ENCODE measurements at places on chromosomes 12 and 14.

GRCh38 chr12:112102127-112102526 lies 6.5 kb downstream of the NAA25 start:
- no peak for DNase-seq

DNA sequence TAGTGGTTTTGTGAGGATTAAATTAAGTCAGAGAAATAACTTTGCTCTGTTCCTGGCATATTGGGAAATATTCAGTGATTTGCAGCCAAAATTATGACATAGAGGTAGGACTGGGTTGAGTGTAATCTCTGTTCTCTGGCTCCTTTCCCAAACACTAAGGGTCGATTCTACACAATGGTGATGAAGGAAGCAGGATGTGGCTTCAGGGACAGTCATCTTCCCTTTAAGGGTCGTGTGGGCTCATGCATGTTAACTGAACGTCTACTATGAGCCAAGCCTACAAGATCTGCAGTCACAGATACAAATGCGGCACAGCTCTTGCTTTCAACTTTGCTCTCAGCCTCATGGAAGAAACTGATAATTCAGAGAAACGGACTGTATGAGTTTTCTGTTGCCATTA lies 381.6 kb downstream of the VRK1 start:
- no peak for DNase-seq

- no peak for DNase-seq
Observed at GRCh38 chr14:35867280-35867629, 41.1 kb downstream of the BRMS1L start.

GRCh38 chr12:45075587-45076282 lies 24.8 kb upstream of the DBX2 start:
- no peak for DNase-seq

GRCh38 chr14:39342768-39343167 lies 89.5 kb downstream of the FBXO33 start:
- DNase-seq, result no peak

GRCh38 chr14:50647753-50648152 lies 20.4 kb downstream of the SAV1 start:
- no peak for DNase-seq

DNA sequence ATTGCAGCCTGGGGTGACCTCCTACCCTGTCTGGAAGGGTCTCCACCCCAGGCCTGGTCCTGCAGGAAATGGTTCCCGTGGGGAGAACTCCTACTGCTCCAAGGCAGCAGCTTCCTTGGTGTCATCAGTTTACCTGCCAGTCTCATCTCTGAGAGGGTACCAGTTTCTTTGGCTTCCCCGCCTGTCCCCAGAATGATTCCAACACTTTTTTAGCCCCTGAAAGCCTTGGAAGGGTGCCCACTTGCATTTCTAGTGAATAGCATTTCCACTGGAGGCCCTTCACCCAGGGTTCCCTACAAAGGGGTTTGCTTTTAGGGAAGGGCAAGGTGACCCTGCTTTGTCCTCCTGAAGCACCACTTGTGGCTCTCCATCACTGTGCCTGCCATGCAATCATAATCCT lies 284.3 kb downstream of the ZFP36L1 start:
- no peak for DNase-seq

- no peak for DNase-seq
Observed at GRCh38 chr14:104882325-104882973, 17.4 kb downstream of the CEP170B start.

DNA sequence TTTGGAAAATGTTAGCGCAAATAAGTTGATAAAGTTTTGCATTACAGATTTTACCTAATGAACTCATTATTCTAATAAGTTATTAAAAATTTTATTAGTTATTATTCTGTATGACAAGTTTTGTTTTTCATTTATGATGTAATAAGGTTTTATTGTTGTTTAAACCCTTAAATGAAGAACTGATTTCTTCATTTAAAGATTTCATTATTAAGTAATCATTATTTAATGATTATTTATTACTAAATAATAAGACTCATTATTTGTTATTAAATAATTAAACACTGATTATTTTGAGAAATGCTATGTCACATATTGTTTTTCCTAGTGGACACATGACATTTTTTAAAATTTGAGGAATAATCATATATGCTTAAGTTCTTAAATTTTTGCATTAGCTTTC lies 34.2 kb downstream of the USP15 start:
- no peak for DNase-seq

DNA sequence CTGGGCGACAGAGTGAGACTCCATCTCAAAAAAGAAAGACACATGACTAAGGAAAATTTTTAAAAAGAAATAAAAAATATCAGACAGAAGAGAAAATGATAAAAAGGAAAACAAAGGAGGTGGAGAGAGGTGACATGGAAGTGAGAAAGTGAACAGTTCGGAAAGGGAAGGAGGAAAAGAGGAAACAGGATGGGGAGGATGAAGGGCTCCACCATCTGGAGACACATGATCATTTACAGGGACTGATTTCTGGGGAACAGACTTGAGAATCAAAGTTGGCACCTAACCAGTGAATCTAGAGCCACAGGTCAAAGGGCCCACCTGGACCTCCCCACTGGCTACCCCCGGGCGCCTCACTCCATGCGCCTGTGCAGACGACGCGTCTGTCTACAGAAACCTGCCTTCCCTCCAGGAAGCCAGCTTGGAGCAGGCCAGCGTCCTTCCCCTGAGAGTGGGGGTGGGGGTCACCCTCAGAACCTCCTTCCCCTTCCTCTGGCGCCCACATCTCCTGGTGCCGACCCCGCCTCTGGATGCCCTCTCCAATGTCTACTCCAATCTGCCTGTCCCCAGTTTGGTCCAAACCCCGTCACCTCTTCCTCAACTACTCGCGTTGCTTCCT lies 60.5 kb downstream of the AMN start:
- DNase-seq, result no peak

- no peak for DNase-seq
Observed at GRCh38 chr14:75827331-75827730, 154.5 kb downstream of the TGFB3 start.

DNA sequence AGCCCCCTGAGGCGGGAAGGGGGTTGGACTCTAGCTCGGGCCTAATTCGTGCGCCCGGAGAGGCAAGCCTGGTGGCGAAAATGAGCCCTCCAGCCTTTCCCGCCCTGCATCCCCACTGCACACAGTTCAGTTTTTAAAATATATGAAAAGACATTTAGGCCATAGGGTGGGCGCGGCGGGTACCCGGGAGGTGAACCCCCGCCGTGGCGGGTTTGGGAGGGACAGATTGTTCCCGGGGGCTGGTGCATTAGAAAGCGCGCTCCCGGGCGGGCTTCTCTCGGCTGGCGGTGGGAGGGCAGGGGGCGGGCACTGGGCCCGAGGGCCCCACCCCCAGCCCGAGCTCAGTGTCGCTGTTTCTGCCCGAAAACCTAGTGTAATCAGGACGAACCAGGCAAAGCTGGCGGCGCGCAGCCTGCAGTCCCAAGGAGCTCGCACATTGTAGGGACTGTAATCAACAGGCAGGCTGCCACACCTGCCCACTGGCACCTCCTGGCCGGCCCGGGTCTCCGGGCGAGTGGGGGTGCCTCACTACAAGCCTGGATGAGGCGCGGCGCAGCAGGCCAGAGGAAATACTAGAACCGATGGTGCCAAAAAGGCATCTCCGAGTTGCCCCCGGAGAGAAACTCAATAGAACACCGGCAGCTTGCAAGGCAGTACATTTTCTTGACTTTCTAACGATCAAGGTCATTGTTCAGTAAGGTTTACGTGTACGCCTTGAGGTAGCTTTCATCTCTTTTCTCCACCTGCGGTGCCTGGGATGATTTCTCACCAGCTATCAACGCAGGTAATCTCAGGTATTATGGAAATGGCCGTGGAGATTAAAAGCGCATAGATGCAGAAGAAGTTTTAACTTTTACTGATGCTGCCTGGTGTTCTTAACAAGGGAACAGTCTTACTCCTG lies 764 bp upstream of the SPTB start:
- peak; percentile 23 for DNase-seq

- DNase-seq, result no peak
Observed at GRCh38 chr12:80766897-80767296, 50.2 kb downstream of the MYF5 start.

- no peak for DNase-seq
Observed at GRCh38 chr12:96698521-96698920, 208.5 kb upstream of the NEDD1 start.

GRCh38 chr12:21992823-21993222 lies 51.6 kb upstream of the ABCC9 start:
- no peak for DNase-seq

DNA sequence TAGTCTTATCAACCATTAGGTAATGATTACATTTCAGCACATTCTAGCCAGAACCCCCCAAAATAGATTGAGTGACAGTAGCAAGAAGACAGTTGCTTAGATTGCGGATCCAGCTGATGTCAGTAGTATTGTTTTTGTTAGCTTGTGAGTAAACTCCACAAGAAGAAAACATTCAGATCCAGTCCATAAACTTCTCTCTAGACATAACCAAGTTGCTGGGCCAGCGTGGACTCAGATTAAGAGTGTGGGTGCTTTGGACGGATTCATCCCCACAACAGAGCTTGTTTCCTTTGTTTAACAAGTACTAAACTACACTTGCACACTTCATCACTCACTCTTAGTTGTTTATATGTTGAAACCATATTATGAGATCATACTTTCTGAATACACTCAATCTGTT lies 293.4 kb downstream of the NPAS3 start:
- no peak for DNase-seq

DNA sequence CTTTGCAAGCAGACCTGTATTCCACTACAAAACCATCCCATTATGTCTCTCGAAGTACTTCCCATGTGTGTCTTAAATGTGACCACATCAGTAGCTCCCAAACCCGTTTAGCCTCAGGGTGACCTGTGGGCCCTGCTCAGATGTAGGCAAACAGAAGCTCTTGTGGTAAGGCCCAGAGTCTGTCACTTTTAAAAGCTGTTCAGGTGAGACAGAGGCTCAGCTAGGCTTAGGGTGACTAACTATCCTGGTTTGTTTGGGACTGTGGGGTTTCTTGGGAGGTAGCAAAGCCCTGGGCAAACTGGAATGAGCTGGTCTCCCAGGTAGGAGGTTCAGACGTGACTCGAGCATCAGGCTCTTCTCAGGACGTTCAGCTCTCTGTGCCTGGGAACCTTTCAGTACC lies 64.5 kb upstream of the VASH1 start:
- no peak for DNase-seq

- DNase-seq, result no peak
Observed at GRCh38 chr14:89540830-89541470, 123.9 kb upstream of the FOXN3 start.

- DNase-seq, result no peak
Observed at GRCh38 chr12:7060353-7060954, at the start of gene C1S. Gene C1S, plus strand, starts transcription at chr12:7060718. Its CDS starts 1,195 bp downstream, at chr12:7061913.

DNA sequence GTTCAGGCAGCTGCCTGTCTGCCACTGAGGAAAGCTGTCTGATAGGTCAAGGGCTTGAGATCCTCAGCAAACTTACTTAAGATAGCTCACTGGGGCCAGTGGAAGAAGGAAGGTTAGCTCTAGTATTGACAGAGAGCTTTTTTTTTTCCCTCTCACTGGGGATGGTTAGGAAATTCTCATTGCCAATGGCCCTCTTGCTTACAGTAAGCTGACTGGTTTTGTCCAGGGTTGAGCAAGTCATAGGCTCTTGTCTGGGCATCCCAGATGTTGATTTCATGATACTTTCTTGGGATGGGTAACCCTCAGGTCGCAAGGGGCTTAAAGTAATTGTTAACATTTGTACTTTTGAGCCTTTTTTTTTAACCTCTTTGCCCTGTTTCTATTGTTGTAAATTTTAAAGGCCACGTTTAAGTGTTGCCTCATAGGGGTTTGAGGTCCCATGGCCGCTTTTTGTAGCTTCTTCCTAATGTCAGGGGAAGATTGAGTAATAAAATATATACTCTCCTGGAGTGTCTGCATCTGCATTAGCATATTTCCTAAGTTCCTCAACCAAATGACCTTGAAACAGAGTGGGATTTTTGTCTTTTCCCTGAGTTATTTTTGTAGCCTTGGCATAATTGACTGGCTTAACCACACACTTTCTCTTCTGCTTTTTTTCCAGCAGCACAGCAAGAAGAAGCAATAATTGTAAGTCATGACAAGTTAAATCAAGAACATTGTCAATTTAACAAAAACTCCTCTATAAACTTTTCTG lies 716.0 kb downstream of the LRFN5 start:
- no peak for DNase-seq

- peak; percentile 18 for DNase-seq
Observed at GRCh38 chr12:95848575-95849388, 10.0 kb upstream of the SNRPF start.

DNA sequence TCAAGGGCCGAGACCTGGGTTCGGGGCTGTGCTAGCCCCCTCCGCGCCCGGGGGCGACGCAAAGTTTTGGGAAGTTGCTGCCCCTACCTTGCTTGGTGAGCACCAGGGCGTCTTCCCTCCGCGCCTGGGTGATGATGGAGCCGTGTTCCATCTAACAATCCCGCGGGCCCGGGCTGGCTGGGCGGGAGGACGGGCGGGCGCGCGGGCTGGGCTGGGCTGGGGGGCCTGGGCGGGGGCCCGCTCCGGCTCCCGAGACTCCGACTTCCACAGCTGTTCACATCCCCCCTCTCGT lies 298 bp downstream of the CTDSP2 start:
- no peak for DNase-seq

- no peak for DNase-seq
Observed at GRCh38 chr12:27747111-27747820, 32.8 kb upstream of the KLHL42 start.

GRCh38 chr12:3207175-3207574 lies 130.0 kb downstream of the TSPAN9 start:
- DNase-seq, result no peak

DNA sequence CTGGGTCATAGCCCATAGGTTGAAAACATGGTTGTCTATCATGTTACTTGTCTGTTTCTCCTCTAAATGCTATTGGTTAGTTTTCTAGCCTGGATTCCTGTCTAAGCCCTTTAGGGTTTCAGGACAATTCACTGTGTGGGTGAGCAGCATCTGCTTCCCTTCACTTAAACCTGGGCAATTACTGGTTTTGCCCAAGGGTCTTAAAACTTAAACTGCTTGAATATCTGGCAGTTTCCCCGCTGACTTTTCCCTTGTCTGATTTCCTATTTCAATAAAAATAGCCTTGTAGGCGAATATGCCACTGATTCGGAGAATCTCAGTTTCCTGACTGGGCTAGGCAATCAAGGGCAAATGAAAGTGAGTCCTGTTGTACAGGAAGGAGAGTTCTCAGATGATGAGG lies 138.7 kb upstream of the FGD4 start:
- DNase-seq, result no peak

DNA sequence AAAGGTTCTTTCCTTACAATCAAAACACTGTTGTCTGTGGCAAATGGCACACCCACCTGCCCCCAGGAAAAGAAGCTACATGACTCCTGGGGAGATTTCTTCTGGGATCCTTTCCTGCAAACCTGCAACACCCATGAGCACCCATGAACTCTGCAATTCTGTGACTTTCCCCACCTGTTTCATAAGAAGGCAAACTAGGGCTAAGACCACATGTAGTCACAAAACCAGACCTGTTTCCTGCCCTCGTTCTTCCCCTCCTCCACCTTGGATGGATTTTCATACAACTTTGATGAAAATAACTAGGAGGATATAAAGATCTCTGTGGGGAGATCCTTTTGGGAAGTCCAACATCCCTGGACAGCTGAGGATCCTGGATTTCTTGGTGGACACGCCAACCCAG lies 1084.7 kb downstream of the BCL11B start:
- no peak for DNase-seq

Measured in NCI-H2029 treated with DMSO at 0.1 percent for 48 hours (cell line).